Prostate gland (tissue), 2 donors: ENCODE measurements at places on chromosomes 1 and 21. TPM values are rescaled to one million over a fixed set of nuclear protein-coding genes. Genes with fewer than 3 reads are reported as not detected.
A peak's percentile ranks its signal among the peaks of the same experiment; 100 is the strongest.

The S100A7 gene
- not detected for total RNA-seq

The DPH2 gene
- 25.4 TPM for total RNA-seq

The SDC3 gene
- total RNA-seq: 39.6 TPM

The PDZK1 gene
- not detected for total RNA-seq

The ADAMTS4 gene
- 0.55 TPM for total RNA-seq

The ETNK2 gene
- 84.5 TPM for total RNA-seq

The ITGB2 gene
- 56.1 TPM for total RNA-seq

The KRTAP19-3 gene
- total RNA-seq: not detected

The TMEM61 gene
- total RNA-seq: 2.4 TPM

The S100A10 gene
- 72.1 TPM for total RNA-seq

DNA sequence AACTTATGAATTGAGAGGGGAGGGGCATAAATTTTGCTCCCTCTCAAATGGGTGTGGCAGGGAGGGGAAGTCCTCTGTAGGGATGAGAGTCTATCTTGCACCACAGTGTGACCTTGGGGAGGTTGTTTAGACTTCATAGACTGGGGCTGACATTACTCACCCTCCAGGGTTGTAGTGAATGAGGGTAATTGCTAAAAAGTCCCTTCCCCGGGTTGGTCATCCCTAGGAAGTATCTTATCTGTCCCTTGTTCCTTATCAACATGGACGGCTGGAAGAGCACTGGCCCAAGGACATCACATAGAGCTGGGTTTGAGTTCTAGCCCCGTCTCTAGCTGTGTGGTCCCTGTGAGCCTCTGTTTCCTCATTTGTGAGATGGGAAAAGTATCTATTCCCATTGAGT lies 52.4 kb upstream of the SLC2A1 start:
- no peak overlapping the region for H3K27ac ChIP-seq
- H3K27me3 ChIP-seq: no peaks in the 10 kb centered on the region
- H3K4me3 ChIP-seq: no peak overlapping the region
- no peaks in the 10 kb centered on the region for H3K4me1 ChIP-seq

GRCh38 chr1:162323023-162323422 lies 53.6 kb downstream of the SPATA46 start:
- DNase-seq: no peak
- H3K36me3 ChIP-seq: no peaks in the 10 kb centered on the region
- H3K4me1 ChIP-seq: no peaks in the 10 kb centered on the region

- no peaks in the 10 kb centered on the region for H3K27me3 ChIP-seq
- H3K4me1 ChIP-seq: no peaks in the 10 kb centered on the region
- no peak overlapping the region for H3K27ac ChIP-seq
- no peak for DNase-seq
Observed at GRCh38 chr21:46598581-46599572, 6.0 kb downstream of the S100B start.

GRCh38 chr1:154745750-154746425 lies 124.2 kb downstream of the KCNN3 start:
- no peak for DNase-seq
- H3K4me1 ChIP-seq: no peaks in the 10 kb centered on the region
- no peak overlapping the region for H3K4me3 ChIP-seq
- H3K27ac ChIP-seq: no peak overlapping the region
- no peaks in the 10 kb centered on the region for H3K36me3 ChIP-seq

GRCh38 chr1:93002781-93003180 lies 41.5 kb upstream of the DIPK1A start:
- no peak overlapping the region for H3K27ac ChIP-seq
- H3K4me3 ChIP-seq: no peak overlapping the region
- no peaks in the 10 kb centered on the region for H3K27me3 ChIP-seq
- no peaks in the 10 kb centered on the region for H3K36me3 ChIP-seq

DNA sequence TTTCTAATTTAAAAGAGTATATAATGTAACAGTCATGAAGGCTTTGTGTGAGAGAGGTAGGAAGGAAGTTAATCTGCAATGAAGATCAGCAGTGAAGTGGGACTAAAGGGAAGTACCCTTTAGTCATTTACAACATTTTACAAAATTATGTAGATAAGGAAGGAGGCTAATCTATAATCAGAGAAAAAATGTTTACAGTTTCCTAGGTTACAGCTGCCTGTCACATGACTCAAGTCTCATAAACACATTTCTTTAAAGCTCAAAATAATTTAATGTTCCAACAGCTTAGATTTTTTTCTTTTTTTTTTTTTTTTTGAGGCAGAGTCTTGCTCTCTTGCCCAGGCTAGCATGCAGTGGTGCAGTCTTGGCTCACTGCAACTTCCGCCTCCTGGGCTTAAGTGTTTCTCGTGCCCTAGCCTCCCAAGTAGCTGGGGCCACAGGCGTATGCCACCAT lies 26.2 kb upstream of the CAP1 start:
- H3K4me1 ChIP-seq: no peaks in the 10 kb centered on the region
- H3K4me3 ChIP-seq: no peak overlapping the region
- no peak overlapping the region for H3K27ac ChIP-seq

- no peak overlapping the region for H3K27ac ChIP-seq
- no peaks in the 10 kb centered on the region for H3K27me3 ChIP-seq
- H3K36me3 ChIP-seq: no peaks in the 10 kb centered on the region
- no peak overlapping the region for H3K4me3 ChIP-seq
Observed at GRCh38 chr1:232519186-232519585, 110.7 kb downstream of the SIPA1L2 start.

DNA sequence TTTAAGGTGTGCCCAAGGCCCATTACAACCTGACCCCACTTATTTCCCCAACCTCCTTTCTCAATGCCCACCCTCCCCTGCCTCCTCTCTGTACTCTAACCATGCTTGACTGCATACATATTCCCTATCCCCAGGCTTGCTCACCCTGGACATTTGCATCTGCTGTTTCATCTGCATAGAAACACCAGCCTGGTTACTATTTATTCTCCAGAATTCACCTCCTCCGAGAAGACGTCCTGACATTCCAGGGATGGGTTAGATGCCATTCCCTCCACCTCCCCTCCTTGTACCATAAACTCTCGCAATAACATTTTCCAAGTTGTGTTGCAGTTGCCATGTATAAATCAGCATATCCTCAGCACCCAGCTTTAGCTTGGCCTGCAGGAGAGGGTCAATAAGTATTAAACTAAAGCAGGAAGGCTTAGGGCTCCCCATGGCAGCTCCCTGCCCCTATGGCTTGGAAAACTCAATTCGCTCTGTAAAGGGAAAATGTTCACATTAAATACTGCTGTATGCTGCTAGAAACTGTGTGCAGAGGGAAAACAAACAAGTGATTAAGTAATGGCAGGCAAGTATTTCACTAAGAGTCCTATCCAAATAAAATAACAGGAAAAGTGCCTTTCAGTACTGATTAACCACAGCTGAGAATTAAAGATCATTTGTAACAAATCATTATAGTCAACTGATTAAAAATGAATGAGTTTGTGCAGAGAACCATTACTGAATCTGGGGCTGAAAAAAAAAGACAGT lies 202.3 kb downstream of the TNR start:
- no peak overlapping the region for H3K27ac ChIP-seq
- no peaks in the 10 kb centered on the region for H3K4me1 ChIP-seq
- no peak overlapping the region for H3K4me3 ChIP-seq
- H3K36me3 ChIP-seq: no peaks in the 10 kb centered on the region

GRCh38 chr1:2505461-2505994 lies 20.9 kb downstream of the PANK4 start:
- H3K27ac ChIP-seq: no peak overlapping the region
- no peak for DNase-seq
- H3K27me3 ChIP-seq: no peaks in the 10 kb centered on the region
- H3K4me3 ChIP-seq: no peak overlapping the region

DNA sequence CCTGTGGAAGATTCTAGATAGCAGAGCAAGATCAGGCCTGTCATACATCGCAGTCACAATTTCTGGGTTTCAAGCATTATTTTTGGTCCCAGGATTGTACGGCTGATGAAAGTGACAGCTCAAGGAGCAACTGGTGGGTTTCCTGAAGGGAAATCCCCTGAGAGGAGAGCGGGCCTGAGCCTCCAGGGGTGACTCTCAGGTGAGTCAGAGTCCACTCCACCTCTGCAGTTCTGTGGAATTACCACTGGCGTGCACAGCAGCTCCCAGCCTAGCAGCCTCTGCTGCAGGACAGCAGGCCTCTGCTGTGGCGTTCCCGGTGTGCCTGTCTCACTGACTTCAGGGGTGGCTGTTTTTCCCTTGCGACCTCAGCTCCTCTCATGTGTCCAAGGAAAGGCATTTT lies 24.4 kb downstream of the SLC66A1 start:
- no peak for DNase-seq
- no peak overlapping the region for H3K4me3 ChIP-seq
- no peaks in the 10 kb centered on the region for H3K27me3 ChIP-seq
- no peaks in the 10 kb centered on the region for H3K36me3 ChIP-seq
- H3K27ac ChIP-seq: no peak overlapping the region
- no peaks in the 10 kb centered on the region for H3K4me1 ChIP-seq

DNA sequence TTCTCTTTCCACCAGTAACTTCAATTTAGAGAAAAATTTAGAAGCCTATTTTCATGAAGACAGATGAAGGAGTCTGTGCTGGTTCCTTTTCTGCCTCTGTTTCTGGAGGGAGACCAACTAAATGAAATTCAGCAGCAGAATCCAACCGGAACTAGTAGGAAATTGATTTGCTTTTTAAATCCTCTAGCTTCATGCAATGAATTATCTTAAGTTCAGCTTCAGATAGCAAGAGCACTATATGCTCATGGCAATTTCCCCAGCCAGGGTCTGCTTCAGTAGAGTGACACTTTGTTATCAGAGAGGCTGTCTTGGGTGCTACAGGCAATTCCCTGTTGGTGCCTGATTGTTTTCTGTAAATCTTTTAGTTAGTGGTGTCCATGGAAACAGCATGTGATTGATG lies 189.7 kb downstream of the SLC35F3 start:
- H3K27ac ChIP-seq: no peak overlapping the region
- DNase-seq: no peak
- H3K27me3 ChIP-seq: no peaks in the 10 kb centered on the region
- no peak overlapping the region for H3K4me3 ChIP-seq
- H3K4me1 ChIP-seq: no peaks in the 10 kb centered on the region
- H3K36me3 ChIP-seq: no peaks in the 10 kb centered on the region

DNA sequence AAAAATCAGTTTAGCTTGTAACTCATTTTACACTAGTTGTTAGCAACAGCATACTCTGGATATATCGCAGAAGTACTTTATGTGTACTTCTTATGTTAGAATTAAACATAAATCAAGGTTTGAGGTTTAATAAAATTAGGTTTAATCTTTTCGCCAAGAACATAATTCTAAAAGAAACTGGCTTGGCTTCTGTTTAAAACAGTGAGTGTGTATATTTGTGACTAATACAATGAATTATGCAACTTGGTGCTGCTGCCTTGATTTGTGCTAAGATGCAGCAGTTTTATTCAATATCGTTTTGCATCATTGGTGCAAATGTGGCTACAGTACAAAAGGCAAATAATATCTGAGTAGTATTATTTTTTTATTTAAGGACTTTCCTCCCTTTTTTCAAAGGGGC lies 44.8 kb downstream of the USP25 start:
- no peak overlapping the region for H3K27ac ChIP-seq
- no peaks in the 10 kb centered on the region for H3K4me1 ChIP-seq
- no peak overlapping the region for H3K4me3 ChIP-seq
- H3K36me3 ChIP-seq: no peaks in the 10 kb centered on the region
- no peaks in the 10 kb centered on the region for H3K27me3 ChIP-seq

- no peak overlapping the region for H3K4me3 ChIP-seq
- DNase-seq: peak; percentile 44
- no peaks in the 10 kb centered on the region for H3K36me3 ChIP-seq
- no peaks in the 10 kb centered on the region for H3K4me1 ChIP-seq
- no peak overlapping the region for H3K27ac ChIP-seq
- H3K27me3 ChIP-seq: no peaks in the 10 kb centered on the region
Observed at GRCh38 chr1:97137862-97138514, 416.4 kb downstream of the PTBP2 start.

- no peaks in the 10 kb centered on the region for H3K27me3 ChIP-seq
- H3K4me3 ChIP-seq: no peak overlapping the region
- no peak for DNase-seq
- H3K36me3 ChIP-seq: no peaks in the 10 kb centered on the region
Observed at GRCh38 chr1:185044387-185044786, 971 bp upstream of the RNF2 start.

GRCh38 chr1:21598904-21599303 lies 70.3 kb downstream of the RAP1GAP start:
- no peak overlapping the region for H3K27ac ChIP-seq
- H3K27me3 ChIP-seq: no peaks in the 10 kb centered on the region
- no peak overlapping the region for H3K4me3 ChIP-seq

DNA sequence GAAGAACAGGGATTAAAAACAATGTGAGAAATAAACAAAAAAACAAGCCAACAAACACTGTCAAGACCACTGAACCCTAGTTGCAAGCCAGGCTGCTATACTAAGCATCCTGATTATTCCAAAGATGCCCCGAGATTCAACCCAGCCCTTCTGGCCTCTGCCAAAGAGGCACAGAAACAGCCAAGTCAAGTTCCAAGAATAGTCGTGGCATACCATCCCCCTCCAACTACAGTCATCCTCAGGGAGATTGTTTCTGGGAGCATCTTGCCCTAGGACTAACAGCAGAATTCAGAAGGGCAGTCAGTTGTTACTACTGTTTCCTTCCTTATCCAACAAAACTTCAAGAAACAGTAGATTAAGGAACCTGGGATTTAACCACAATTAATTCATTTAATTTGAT lies 52.3 kb downstream of the ABL2 start:
- H3K36me3 ChIP-seq: no peaks in the 10 kb centered on the region
- no peaks in the 10 kb centered on the region for H3K27me3 ChIP-seq
- no peak for DNase-seq
- H3K4me3 ChIP-seq: no peak overlapping the region

DNA sequence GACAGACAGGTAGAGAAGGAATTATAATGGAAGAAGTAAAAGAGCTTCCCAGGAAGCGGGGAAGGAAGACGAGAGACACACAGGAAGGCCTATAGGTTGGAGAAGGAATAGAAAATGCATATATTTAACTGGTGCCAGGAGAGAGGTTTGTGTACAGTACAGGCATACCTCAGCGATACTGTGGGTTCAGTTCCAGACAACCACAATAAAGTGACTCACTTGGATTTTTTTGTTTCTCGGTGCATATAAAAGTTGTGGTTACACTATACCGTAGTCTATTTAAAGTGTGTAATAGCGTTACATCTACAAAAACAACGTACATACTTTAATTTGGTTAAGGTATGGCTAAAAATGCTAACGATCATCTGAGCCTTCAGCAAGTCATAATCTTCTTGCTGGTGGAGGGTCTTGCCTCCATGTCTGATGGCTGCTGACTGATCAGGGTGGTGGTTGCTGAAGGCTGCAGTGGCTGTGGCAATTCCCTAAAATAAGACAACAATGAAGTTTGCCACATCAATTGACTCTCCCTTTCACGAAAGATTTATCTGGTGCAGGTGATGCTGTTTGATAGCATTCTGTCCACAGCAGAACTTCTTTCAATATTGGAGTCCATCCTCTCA lies 16.0 kb downstream of the YARS1 start:
- no peaks in the 10 kb centered on the region for H3K4me1 ChIP-seq
- no peak for DNase-seq
- H3K36me3 ChIP-seq: no peaks in the 10 kb centered on the region
- no peak overlapping the region for H3K27ac ChIP-seq
- H3K4me3 ChIP-seq: no peak overlapping the region
